ENCODE measurements at places on chromosomes 2 and 18. TPM values are rescaled to one million over a fixed set of nuclear protein-coding genes. Genes with fewer than 3 reads are reported as not detected.

DNA sequence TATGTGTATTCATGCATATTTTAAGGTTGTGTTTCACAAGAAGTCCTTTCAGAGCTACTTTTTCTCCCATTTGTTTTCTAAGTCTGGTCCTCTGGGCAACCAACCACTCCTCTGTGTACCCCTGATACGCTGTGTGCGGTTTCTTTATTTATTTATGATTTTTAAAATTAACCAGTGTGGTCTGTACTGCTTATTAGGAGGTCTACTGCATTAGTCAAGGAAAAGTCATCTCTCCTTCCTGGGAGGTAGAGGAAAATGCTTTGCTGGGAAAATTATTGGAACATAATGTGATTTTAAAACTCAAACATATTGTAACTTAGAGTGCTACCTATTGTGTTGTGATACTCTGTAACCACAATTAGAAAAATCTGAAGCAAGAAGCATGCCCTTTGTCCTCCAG lies 1404.3 kb downstream of the SUCLG1 start:
- peaks cover 2% of the 10 kb centered on the region for H3K36me3 ChIP-seq
- H3K27me3 ChIP-seq, result no peaks in the 10 kb centered on the region
- no peak for DNase-seq
- no peak overlapping the region for H3K4me3 ChIP-seq
- no peak overlapping the region for H3K27ac ChIP-seq

GRCh38 chr2:238644095-238645081 lies 203.5 kb upstream of the TWIST2 start:
- no peak overlapping the region for H3K27ac ChIP-seq
- H3K27me3 ChIP-seq, result peaks cover 8% of the 10 kb centered on the region
- no peaks in the 10 kb centered on the region for H3K36me3 ChIP-seq
- H3K4me3 ChIP-seq, result peak overlapping the region; percentile 5

DNA sequence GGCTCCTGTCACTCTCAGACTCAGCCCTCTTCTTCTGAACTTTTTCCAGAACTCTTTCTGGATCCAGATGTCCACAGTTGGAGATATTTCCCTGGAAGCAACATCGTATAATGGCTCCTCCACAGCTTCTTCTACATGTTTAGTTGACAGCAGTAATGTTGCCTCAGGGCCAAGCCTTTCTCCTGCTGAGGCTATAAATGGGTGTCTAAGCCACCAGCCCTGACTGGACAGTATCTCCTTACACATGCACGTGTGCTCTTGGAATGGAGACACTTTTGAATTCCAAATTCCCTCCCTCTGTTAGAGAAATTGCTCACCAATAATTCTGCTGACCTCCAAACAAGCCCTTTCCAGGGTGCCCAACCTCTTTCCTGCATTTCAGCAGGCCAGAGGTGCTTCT lies 156.2 kb upstream of the PIK3C3 start:
- DNase-seq, result no peak
- no peaks in the 10 kb centered on the region for H3K36me3 ChIP-seq
- no peaks in the 10 kb centered on the region for H3K27me3 ChIP-seq

GRCh38 chr2:43139501-43139900 lies 86.9 kb downstream of the ZFP36L2 start:
- peak overlapping the region; percentile 70 for H3K4me3 ChIP-seq
- peaks cover 11% of the 10 kb centered on the region for H3K36me3 ChIP-seq
- no peaks in the 10 kb centered on the region for H3K27me3 ChIP-seq
- H3K27ac ChIP-seq, result peak overlapping the region; percentile 82
- DNase-seq, result no peak

The LOXHD1 gene
- total RNA-seq, result 0.05 TPM
